ENCODE measurements at places on chromosomes 1 and 21.

GRCh38 chr1:2564006-2564814 lies 8.0 kb downstream of the TNFRSF14 start:
- no peak for DNase-seq

- DNase-seq: no peak
Observed at GRCh38 chr1:99305626-99306025, 41.3 kb downstream of the PLPPR4 start.

DNA sequence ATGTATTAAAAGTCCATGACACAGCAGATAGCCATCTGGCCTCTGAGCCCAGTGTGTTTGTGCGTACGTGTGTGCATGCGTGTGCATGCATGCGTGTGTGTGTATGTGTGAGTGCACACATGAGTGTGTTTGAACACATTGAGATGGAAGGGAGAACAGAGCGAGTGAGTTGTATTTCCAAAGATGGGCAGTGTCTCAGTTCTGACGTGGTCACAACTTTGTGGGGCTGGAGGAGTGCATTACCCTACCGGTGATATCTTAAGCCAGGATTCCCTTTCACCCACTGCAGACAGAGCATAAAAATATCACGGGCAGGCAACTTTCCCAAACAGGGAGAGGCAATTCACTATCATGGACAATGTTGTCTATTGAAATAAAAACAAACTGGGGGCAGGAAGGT lies 27.8 kb downstream of the IRF2BP2 start:
- no peak for DNase-seq

DNA sequence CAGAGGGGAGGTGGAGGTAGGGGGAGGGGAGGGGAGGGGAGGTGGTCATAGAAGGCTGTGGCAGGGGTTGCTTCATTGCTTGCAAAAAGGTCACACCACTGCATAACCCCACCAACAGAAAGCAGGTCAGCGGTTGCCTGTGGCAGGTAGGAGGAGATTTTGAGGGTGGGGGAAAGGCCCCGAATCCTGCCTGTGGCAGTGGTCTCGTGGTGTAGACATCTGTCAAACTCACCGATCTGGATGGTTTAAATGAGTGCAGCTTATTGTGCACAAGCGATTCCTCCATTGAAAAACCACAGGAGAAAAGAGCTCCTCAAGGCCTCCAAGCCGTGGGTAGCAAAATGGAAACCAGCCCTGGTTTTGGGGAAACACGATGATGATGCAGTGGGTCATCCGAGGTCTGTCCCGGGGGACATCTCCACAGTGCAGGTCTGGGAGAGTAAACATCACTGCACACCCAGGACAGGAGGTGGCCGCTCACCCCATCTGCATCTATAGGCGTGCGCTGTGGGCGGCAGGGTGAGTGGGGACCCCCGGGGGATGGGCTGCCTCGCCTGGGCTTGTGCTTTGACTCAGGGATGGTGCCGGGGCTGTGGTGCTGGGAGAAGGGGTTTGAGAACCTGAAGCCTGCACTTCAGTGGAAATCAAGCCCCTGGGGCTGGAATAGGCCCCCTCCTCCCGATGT lies 112.3 kb downstream of the CRYAA start:
- no peak for DNase-seq

GRCh38 chr1:180131510-180131909 lies 23.2 kb upstream of the QSOX1 start:
- no peak for DNase-seq

- no peak for DNase-seq
Observed at GRCh38 chr1:101198842-101199636, 37.8 kb upstream of the S1PR1 start.

- DNase-seq: no peak
Observed at GRCh38 chr1:46275030-46275337, 27.4 kb downstream of the RAD54L start.

DNA sequence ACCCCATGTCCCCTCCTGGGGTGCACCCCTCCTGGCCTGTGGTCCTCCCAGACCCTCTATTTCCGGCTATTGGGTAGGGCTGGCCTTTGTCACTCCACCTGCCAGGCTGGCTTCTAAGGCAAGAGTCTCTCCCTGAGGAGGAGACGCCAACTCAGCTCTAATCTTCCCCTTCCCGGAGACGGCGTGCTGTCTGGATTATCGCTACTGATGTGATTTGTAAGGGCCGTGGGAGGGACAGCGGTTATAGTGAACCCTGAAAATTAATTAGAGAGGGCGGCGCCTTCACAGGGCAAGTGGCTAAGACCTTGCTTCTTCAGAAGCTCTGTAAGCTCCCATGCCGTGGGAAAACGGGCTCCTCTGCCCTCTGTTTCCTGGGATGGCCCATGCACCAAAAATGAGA lies 207.0 kb upstream of the VAMP3 start:
- no peak for DNase-seq

- no peak for DNase-seq
Observed at GRCh38 chr1:160220301-160220700, 15.1 kb downstream of the PEA15 start.

DNA sequence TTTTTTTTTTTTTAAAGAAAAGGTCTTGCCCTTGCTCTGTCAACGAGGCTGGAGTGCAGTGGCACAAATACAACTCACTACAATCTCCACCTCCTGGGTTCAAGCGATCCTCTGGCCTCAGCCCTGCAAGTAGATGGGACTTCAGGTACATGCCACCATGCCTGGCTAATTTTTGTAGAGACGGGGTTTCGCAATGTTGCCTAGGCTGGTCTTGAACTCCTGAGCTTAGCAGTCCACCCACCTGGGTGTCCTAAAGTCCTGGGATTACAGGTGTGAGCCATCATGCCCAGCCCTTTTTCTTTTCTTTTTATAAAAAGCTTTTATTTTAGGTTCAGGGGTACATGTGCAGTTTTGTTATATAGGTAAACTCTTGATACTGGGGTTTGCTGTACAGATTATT lies 47.2 kb downstream of the TLR5 start:
- DNase-seq: no peak

DNA sequence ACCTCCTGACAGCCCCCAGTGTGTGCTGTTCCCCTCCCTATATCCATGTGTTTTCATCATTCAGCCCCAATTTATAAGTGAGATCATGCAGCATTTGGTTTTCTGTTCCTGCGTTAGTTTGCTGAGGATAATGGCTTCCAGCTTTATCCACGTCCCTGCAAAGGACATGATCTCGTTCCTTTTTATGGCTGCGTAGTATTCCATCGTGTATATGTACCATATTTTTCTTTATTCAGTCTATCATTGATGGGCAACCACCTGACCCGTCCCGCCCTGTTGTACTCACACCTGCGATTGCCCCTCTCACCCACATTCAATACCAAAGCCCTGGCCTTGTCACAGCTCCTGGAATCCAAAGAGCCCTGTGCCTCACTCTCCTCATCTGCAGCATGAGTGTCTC lies 6.2 kb upstream of the ZNF670 start:
- no peak for DNase-seq

DNA sequence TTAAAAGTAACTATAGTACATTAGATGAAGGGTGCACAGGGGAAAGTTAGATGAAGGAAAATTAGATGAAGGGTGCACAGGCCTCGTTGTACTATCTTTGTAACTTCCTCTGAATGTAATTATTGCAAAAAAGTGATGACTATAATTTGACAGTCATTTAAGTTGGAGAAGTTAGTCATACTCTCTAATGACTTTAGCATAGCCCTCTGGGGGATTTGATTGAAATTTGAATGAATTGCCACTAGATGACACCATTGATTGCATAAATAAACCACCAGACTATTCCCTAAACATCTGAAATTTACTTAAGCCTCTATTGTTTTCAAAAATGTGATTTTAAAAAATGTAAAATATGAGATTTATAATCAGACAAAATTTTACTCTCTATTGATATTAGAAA lies 102.6 kb downstream of the TPR start:
- DNase-seq: no peak

Measured in coronary artery (tissue), 2 donors.